NCI-H1436 treated with DMSO at 0.1 percent for 48 hours (cell line): ENCODE measurements at places on chromosomes 4 and X.

DNA sequence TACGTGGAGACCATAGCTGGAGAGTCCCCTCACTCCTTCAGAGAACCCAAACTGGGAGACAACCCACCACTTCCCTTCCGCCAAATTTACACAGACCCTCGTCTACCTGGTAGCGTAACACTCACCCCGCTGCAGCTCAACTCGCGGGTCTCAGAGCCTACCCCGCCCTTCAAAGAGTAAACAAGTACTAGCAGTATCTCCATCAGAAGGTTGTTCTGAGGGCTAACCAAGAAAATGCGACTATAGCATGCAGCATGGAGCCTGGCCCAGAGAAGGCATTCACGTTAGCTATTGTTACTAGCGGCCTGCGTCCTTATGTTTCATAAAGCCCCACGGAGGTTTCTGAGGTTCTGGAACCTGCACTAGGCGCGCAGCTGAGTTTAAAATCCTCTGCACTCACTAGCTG lies 531 bp upstream of the MANBA start:
- DNase-seq: no peak

- DNase-seq: no peak
These were observed 94.3 kb downstream of the ANAPC10 start for GRCh38 chr4:145003675-145004074.

GRCh38 chr4:72983709-72984108 lies 85.8 kb downstream of the COX18 start:
- DNase-seq: no peak

GRCh38 chrX:120309873-120310705 lies 1.2 kb downstream of the TMEM255A start:
- DNase-seq: peak; percentile 2

DNA sequence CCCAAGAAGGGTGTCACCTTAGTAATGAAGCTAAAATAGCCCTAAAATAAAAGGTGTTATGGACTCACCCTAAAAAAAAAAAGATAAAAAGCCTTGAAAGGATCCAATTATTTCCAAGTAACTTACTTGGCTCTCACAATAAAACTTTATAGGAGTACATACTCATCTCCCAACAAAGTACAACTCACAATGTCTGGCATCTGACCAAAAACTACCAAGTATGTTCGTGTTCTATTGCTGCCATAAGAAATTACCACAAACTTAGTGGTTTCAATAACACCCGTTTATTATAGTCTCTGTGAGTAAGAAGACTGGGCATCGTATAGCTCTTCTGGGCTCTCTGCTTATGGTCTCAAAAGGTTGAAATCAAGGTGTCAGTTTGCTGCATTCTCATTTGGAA lies 51.0 kb downstream of the BEX1 start:
- no peak for DNase-seq

DNA sequence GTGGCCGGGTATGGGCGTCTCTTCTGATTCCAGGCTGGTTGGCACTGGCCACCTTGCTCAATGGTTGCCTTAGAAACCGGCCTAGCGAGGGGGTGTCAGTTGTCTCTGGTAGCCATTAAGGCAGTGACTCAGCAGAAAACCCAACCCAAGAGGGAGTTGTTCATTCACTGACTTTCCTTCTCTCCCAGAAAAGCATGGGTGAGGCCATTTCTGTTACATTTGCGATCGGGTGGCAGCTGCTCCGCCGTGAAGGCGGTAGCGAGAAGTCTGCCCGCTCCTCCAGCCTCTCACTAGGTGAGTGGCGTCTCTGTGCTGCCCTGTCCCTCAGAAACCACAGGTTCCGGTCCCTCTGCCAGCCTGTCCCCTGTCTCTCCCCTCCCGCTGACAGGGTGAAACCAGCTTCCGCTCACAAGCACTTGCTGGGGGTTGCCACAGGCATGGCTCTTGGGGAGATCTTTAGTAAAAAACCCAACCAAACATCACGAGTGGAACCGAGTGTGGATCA lies 17.4 kb downstream of the IRAK1 start:
- DNase-seq: peak; percentile 66

- DNase-seq: no peak
These were observed 177.2 kb downstream of the GABRG1 start for GRCh38 chr4:45946699-45947098.

GRCh38 chr4:5711479-5712184 lies 631 bp downstream of the EVC start:
- DNase-seq: no peak

GRCh38 chrX:118980761-118981160 lies 6.3 kb downstream of the LONRF3 start:
- no peak for DNase-seq
